Omental fat pad (tissue), 4 donors: ENCODE measurements at places on chromosomes 2 and 18. TPM values are rescaled to one million over a fixed set of nuclear protein-coding genes. Genes with fewer than 3 reads are reported as not detected.

DNA sequence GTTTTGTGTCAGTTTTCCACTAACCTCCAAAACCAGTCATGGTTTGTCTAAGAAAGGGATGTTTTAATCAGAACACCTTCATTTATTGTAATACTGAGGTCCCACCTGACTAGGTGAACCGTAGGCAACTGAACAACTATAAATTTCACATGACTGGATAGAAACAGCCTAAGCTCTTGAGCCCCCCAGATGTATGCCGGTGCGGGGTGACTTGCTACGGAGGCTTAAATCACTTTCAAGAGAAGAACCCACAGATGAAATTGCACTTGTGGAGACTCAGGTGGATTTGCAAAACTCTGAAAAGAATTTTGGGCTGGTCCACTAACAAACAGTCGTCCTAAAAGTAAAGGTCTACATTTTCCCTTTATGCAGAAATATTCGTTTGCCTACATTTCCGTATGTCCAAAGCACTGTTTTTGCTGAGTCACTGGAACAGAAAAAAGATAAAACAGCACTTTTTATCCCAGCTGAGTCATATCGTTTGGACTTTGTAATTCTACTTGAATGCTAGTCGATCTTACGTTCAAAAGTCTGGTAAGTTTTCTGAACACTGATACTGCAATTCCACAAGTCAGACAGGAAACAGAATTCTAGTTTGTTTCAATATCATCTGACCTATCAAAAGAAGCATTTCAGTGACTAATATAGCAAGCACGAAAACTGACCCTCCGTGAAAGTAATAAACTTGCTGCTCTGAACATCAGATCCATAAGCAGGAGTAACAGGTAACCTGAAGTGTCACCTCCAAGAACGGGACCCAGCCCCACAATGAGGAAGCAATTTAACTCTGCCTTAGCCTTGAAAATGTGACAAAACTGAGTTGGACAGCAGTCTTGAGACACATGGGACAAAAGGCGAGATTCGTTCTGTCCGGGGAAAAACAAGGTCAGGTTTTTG, 18.1 kb downstream of the ZNF516 start:
- DNase-seq = no peak

DNA sequence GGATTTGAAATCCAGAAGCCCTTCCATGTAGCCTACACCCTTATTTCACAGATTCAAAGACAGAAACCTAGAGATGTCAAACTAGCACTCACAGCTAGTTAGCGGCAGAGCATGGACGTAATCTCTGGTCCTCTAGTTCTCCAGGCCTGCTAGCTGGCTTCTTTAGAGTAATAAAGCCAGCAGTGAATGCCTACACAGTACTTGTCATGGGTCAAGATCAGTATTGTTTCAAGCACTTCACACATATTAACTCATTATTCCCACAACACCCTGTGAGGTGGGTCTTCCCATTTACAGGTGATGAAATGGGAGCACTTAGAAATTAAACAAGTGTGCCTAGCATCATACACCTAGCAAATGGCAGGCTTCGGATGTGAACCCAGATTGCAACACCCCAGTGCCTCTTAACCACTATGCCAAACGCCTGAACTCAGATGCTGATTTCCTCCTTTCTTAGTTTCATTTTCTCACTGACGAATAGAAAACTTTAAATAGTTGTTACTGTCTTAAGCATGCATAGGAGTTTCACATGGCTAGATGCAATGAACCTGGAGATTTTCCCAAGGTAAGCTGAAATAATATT, 14.5 kb upstream of the ZBTB14 start:
- DNase-seq = no peak

Gene XDH
- 0.48 TPM for total RNA-seq

GRCh38 chr2:130846686-130847375, 10.1 kb downstream of the ARHGEF4 start:
- DNase-seq = no peak

DNA sequence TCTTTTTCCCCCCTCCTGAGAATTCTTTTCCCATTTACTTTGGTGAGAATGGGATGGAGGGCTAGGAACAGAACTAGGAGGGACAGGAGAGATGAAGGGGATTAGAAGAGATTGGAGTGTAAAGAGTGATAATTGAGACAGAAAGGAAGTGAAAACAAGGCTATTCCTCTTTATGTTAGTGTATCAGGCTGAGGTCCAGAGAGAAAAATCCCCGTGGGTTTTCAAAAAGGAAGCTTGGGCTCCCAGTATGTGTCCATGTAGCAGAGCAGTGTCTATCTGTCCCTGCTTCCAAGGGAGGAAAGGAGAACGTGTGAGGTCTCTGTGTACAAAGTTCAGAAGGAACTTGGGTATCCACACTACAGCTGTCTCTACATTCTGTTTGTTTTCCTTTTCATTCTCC, 59.9 kb upstream of the KCNE4 start:
- no peak for DNase-seq

Gene DYNAP
- not detected for total RNA-seq

Gene EML6
- total RNA-seq = 1.1 TPM

DNA sequence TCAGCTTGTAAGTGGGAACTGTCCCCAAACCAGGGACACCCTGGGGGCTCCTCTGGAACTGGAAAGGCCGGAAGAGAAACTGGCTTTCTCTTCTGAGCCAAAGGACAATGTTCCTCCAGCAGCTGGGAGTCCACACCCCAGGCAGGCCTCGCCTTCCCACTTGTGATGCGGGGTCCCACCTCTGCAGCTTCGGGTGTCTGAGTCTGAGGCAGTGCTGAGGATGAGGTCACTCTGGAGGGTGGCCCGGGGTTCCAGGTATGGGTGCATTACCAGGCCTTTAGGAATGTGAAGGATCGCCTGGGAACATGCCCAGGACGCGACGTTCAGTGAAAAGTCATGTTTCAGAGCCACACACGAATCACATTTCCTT, 18.2 kb upstream of the BOK start:
- no peak for DNase-seq

DNA sequence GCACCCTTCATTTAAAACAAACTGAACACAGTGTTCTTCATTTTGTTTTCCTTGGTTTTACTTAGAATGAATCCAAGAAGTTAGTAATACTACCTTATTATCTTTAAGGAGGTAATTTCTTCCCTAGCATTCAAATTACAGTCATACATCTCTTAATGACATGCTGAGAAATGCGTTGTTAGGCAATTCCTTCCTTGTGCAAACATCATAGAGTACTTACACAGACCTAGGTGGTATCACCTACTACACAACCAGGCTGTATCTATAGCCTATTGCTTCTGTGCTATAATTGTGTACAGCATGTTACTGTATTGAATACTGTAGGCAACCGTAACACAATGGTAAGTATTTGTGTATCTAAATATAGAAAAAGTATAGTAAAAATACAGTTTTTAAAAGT, 8.4 kb upstream of the CABYR start:
- DNase-seq = no peak

DNA sequence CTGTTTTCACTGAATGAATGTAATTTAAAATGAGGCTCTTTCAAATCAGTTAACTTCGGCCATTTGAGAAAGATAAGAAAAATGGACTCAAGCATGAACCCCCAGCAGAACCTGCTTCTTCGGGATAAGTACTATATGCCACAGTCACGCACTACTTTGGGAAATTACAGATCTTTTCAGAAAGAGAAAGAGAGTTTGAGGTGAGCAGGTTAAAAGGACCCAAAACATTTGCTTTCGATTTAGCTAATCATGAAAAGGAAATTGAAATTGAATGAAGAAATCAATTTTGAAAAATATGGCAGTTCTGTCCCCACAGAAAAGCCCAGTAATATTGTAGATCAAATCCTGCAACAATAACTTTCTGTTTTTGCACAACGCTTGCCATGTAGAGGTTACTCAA, 156.9 kb downstream of the GRB14 start:
- DNase-seq = no peak

DNA sequence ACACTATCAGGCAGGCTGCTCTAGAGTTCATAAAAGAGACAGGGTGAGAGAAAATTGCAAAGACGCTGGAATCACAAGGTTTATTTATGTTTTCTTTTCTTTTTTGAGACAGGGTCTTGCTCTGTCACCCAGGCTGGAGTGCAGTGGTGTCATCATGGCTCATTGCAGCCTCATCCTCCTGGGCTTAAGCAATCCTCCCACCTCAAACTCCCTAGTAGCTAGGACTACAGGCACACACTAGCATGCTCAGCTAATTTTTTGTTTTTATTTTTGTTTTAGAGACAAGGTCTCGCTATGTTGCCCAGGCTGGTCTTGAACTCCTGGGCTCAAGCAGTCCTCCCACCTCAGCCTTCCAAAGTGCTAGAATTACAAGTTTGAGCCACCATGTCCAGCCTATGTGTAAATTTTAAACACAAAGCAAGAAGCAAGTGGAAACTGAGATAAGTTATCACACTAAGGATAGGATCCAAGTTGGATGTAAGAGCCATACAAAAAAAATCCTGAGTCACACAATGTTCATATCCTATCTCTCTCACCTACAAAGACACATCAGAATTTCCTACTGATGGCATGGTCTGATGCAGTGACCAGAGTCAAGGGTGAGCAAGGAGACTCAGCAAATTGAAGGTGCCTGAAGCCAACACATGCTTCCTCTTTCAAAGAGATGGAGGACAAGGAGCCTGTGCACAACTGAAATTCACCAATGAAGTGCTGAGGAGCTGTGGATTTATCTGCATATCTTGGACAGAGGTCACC, 31.4 kb downstream of the MYL12B start:
- no peak for DNase-seq

Gene ARHGAP25
- 15.0 TPM for total RNA-seq

GRCh38 chr2:240798327-240798905, 21.6 kb downstream of the KIF1A start:
- no peak for DNase-seq
